ENCODE measurements at places on chromosomes 2 and 18.

DNA sequence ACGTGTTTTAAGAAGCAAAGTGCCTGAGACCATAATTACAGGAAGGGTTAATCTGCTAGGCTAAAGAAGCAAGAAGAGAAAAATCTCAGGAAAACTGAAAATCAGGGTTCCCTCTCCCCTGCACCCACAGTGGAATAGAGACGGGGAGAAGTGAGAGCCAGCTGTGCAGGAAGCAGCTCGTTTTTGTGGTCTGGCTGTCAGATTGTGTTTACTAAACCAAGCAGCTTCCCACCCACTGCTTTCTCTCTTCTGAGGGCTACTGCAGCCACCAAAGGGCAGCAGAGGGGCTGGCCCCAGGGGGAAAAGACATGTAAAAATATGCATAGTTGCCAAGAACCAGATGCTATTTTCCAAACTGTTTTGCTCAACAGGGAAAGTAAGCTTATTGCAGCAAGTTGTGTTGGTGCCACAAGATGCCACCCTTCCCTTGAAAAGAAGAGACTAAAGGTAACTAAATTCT, 72.6 kb upstream of the THUMPD2 start:
- DNase-seq = no peak

- DNase-seq = no peak
Observed at GRCh38 chr18:46426021-46426678, 230.9 kb downstream of the LOXHD1 start.

GRCh38 chr2:85455552-85456090, 37.1 kb downstream of the SH2D6 start:
- DNase-seq = no peak

DNA sequence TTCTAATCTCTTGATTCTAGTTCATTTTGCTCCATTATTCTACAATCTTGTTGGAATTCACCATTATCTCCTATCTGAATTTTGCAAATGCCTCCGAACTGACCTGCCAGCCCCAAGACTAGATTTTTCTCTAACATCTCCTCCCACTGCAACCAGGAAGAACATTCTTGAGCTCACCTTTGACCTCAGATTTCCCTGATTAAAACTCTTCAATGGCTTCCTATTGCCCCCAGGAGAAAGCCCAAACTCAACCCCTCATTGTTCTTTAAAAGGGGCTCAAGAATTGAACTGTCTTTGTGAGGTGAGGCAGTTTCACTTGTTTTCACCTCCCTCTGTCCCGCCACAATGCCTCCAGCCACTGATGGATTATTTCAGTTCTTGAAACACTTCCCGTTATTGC, 784.6 kb upstream of the ZEB2 start:
- DNase-seq = no peak

GRCh38 chr2:126527836-126528490, 128.0 kb upstream of the GYPC start:
- peak; percentile 54 for DNase-seq

- DNase-seq = peak; percentile 28
Observed at GRCh38 chr2:241391892-241392665, 36.0 kb downstream of the FARP2 start.

GRCh38 chr2:221203125-221203524, 369.0 kb downstream of the EPHA4 start:
- no peak for DNase-seq

DNA sequence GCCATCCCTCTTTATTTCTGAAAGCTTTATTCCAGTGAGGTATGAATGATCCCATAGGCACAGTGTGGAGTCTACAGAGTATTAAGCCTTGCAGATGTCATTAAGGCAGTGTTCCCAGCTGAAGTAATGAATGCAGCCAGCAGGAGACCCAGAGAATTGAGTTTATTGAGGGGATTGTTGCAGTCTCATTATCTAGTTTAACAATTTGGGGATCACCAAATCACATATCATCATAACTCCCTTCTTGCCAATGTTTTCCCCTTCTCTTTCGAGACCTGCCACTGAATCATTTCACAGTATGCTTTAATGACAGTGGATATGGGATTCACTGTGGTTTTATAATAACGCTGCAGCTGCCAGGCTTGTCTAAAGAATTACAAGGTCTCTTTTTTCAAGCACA, 249.3 kb upstream of the FSHR start:
- DNase-seq = no peak

- no peak for DNase-seq
Observed at GRCh38 chr2:68911246-68911645, 40.0 kb upstream of the BMP10 start.

DNA sequence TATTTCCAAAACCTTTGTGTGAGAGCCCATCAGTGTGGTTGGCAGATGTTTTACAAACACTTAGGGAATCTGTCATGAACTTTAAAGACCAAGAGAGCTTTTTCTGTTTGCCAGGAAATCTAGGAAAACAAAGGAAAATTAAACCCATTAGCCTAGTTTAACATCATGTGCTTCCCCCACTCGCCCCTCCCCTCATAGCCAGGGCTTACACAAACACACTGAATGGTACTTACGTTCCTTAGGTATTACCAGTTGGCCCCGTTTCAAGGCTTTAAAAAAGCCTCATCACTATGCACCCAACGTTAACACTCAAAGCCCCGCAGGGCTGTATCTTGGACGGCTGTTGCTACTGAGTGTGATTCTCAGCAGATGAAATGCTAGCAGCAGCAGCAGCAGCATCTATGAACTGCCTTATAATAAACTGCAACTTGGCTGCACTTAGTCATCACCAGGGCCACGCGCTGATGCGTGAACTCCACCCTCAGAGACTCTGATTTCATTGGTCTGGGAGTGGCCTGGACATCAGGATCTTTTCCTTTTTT, 20.1 kb upstream of the TTC39C start:
- no peak for DNase-seq

DNA sequence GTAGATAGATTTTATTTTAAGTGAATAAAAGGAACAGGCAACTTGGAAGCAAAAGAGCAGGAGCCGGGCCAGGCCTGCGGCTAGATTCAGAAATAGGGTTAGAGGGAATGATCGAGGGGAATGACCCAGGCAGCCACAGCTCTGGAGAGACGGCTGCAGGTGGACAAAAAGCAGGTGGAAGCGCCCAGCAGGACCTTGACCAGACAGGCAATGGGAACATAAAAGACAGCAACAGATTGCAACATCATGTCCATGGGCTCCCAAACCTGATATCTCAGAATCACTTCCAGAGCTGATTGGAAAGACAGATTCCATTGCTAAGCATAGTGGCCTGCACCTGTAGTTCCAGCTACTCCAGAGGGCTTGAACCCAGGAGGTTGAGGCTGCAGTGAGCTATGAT, 28.6 kb upstream of the STEAP3 start:
- no peak for DNase-seq

GRCh38 chr2:441258-442022, 153.5 kb upstream of the ALKAL2 start:
- no peak for DNase-seq

- DNase-seq = no peak
Observed at GRCh38 chr2:223647258-223647952, 45.2 kb upstream of the SCG2 start.

DNA sequence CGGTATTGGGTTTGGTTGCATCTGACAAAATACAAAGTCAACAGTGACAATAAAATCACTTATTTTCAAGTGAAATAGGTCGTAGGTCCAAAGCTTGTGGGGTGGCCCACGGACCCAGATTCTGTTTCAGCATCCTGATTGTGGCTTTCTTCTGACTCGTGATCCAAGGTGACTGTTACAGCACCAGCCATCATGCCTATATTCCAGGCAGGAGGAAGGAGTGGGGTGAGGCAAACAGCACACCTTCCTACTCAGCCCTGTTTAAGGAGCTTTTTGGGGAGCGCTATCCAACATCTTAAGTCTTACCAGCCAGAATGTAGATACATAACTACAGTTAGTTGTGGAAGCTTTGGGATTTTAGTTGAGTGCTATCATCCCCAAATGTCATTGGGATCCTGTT, 8.7 kb upstream of the SNORC start:
- no peak for DNase-seq

- DNase-seq = no peak
Observed at GRCh38 chr2:121898483-121898882, 143.0 kb downstream of the TSN start.

DNA sequence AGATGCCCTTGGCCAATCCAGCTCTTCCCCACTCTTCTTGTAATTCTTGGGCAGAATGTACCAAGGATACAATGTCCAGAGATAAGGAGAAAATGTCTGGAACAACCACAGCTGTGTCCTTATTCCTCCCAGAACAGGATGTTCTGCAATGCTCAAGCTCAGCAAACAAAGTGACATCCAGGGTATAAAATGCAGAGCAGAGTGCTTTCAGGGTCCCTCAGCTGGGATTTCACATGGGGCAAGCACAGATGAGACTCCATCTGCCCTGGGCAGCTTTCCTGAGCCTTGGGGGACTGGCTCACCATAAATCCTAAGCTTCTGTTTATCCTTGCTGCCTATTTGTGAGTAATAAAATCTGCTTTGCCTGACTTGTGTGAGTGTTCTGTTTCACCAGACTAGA, 127.4 kb downstream of the VAPA start:
- DNase-seq = no peak

DNA sequence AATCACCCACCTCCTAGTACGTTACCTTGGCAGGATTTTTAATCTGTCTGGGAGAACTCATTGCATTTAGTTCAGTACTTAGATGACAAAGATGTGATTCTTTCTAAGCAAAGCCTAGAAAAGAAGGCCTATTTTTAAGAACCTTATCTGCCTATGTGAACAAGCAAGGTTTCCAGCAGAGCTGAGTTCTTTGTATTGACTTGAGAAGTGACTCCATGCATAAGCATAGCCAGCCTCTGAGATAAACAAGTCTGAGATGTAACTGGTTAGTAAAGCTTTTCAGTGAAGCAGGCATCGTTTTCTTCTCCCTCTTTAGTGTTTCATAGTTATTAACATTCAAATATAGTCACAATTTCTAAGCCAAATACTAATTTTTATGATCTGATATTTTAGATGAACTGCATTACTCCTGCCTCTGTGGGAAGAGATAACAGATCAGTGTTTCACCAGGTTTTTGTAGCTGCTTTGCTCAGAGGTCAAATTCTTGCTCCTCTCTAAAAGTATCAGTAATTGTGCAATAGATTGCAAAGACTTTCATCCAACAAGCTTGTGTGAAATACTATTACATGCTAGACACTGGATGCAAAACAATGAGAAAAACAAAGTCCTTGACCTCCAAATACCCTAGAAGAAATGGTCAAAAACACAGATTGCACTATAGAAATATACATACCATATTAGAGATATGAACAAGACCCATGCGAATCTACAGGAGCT, 107.8 kb downstream of the MBD2 start:
- DNase-seq = no peak

DNA sequence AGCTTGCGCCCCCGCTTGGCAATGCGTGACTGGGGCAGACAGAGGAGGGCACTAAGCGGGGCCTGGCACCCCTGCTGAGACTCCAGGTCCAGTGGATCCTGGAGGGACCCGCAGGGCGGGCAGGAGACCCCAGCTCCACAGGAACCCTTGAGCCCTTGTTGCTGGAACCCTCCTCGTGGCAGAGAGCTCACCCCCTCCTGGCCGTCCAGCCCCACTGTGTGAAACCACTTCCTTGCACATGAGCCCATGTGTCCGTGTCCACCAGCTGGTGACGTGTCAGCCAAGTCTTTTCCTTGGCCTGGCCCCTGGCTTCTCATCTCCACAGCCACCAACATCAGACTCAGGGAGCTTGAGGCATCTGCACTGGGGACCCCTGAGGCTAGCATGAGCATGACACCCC, 38.0 kb downstream of the BIN1 start:
- no peak for DNase-seq

DNA sequence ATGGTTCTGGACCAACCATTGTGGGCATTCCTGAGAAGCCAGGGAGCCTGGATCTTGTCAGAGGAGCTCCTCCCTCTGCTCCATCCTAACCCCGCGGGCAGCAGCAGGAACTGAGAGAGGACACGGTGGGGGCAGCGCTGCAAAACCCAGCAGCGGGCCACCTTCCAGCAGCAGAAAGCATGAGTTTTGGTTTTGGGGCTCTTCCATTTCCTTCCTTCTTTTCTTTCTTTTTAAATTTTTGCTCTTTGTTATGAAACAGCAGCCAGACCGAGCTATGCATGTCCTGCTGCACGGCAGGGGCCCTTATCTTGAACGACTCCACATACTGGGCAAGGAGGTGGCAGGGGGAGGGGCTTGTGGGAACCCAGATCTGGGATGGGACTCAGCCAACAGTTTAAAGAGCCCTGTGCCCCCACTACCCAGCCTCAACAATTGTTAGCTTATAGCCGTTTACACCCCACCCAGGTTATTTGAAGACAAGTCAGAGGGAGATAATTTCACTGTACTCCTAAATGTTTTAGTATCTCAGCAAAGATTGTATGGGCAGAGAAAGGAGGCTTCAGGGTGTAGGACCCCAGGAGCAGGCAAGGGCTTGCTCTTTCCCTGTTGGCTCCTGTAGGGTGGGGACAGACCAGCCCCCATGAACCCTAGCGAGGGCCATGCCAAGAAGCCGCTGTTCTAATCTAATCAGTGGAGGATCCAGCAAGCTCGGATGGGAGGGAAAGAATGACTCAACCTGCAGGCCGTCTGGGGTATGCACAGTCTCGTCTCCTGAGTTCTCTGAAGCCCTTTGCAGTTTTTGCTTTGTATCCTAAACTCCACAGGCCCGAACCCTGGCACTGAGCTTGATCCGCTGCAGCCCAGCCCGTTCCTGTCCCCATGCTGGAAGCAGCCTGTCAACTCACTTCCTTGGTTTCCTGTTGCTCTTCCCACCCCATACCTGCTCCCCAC, 75.3 kb downstream of the LRRFIP1 start:
- DNase-seq = no peak

GRCh38 chr2:18242716-18243115, 317.7 kb downstream of the RDH14 start:
- no peak for DNase-seq

GRCh38 chr2:21658907-21659477, 535.2 kb downstream of the TDRD15 start:
- no peak for DNase-seq

- DNase-seq = no peak
Observed at GRCh38 chr2:61705625-61706024, 148.2 kb downstream of the FAM161A start.

GRCh38 chr18:44679914-44680272, 795 bp upstream of the SETBP1 start:
- DNase-seq = no peak

GRCh38 chr18:48142994-48143393, 212.5 kb upstream of the SMAD2 start:
- no peak for DNase-seq

DNA sequence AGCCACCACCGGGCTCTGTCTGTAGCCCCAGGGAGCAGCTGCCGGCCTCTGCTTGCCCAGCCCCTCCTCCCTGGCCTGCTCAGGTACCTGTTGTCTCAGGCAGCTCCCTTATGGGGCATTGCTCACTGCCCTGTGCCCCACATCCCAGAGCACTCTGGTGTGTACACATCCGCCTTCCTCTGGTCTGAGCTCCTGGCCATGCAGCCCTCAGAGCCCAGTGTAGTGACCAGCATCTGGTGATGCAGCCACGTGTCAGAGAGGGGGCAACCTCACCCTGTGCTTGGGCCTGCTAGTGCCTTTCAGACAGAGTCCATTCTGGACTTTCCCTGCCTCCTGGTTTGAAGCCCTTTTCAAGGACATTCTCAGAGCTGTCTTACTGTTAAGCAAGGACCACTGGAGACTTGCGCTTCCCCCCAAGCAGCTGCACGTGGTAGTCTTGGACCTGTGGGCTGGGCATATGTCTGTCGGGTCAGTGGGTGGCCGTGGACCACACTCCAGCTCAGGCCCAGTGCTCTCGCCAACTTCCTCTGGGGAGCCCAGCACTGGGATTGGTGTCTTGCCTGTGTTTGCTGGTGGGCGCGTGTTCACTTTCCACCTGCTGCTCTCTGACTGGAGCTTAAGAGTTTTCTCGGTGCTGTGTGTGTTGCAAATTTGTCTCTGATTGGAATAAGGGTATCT, 30.7 kb downstream of the DGKD start:
- DNase-seq = no peak

GRCh38 chr2:6906165-6906741, 11.0 kb upstream of the RNF144A start:
- peak; percentile 1 for DNase-seq

All from K562 (cell line).